GM12878 (cell line): ENCODE measurements at places on chromosomes 3 and 15. TPM values are rescaled to one million over a fixed set of nuclear protein-coding genes. Genes with fewer than 3 reads are reported as not detected.
A peak's percentile ranks its signal among the peaks of the same experiment; 100 is the strongest.

Gene GRIP2
- polyA plus RNA-seq = 0.03 TPM in 1 of 2 replicates, not detected in the other

DNA sequence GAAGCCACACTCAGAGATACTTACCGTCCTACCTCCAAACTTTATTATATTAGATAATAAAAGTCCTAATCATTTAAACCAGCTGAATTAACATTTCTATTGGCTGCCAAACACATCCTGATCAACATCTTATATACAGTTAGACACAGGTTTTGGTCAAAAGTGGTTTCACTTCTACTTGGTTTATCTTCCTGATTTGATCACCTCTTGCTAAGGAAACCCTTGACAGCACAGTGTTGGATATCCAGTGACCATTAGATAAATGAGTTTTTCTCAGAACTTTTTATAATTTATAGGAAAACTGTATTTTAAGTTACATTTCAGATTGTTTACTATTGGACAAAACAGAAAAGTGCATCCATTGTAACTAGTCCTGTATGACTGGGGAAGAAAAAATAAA is 198.4 kb upstream of the NR2F2 start:
- DNase-seq = no peak

- no peak for DNase-seq
Observed at GRCh38 chr15:40536501-40536900, 28.3 kb downstream of the CCDC32 start.

GRCh38 chr3:67033079-67033478 is 35.0 kb downstream of the KBTBD8 start:
- DNase-seq = no peak

GRCh38 chr3:97960551-97960950 is 11.7 kb downstream of the RIOX2 start:
- no peak for DNase-seq

DNA sequence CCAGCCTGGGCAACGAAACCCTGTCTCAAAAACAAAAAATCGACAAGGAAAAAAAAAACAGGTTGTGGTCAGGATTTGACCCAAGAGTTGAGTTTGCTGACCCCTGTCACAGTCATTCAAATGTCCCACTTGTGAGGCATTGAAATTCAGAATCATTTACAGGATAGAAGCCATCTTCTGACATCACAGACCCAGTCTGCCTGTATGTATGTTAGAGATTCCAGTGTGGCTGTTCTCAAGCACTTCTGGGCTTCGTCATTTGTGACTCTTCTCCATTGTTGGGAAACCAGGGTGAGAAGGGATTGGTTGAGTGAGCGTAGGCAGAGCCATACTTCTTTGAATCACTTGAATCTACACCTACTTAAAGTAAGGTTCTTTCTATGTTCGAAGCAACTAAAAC is 57.1 kb downstream of the LMLN start:
- no peak for DNase-seq

- DNase-seq = no peak
Observed at GRCh38 chr3:133893683-133894352, 1.9 kb downstream of the RAB6B start.

- no peak for DNase-seq
Observed at GRCh38 chr3:138450181-138450580, 15.8 kb downstream of the ESYT3 start.

Gene GOLGA8M
- polyA plus RNA-seq = not detected in 2 replicates

DNA sequence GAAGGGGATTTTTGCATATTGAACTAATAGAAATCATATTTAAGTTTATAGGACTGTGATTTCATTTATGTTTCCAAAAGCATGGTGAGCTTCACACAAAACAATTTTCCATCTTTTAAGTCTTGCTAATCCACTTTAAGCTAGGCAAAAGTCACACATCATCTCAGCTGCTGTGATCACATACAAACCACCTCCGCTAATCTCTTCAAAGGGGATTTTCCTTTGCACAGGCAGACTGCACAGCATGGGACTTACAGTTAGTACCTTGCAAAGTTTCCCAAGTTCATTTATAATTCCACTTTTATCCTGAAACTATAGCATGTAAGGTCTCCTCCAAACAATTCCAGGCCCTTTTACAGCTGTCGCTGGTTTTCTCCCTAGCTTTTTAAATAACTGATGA is 225.1 kb upstream of the CNTN3 start:
- no peak for DNase-seq

Gene WNT5A
- 0.09 and 0.20 TPM in 2 replicates for polyA plus RNA-seq

- DNase-seq = no peak
Observed at GRCh38 chr15:66401130-66402021, 14.7 kb downstream of the MAP2K1 start.

Gene GADL1
- not detected in 2 replicates for polyA plus RNA-seq

Gene C3orf20
- 0.39 and 0.56 TPM in 2 replicates for polyA plus RNA-seq

GRCh38 chr3:197591816-197592215 is 36.0 kb upstream of the BDH1 start:
- DNase-seq = no peak

GRCh38 chr3:50164984-50165909 is 10.1 kb downstream of the SEMA3F start:
- DNase-seq = no peak

DNA sequence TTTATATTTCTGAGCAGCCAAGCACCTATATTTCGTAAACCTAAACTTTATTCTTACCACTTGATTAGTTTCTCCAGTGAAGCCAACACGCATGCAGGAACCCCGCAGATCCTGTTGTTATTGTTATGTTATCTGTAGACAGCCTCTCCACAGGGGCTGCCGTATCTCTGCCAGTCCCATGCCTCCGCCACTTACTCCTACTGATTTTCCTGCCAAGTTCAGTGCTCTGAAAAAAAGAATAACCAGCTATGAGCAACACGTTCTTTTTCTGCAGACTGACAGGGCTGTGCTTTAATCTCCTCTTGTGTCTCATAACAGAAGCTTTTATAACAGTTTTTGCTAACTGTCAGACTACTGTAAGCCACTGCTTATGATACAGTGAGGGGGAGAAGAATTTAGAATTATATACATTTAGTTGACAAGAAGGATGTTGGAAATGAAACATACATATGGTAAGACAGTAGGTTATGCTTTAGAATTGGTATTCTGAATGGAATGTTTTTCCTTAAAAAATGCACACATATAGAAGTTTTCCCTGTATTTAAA is 347.4 kb downstream of the SI start:
- DNase-seq = no peak

Gene HRG
- polyA plus RNA-seq = not detected in 2 replicates

DNA sequence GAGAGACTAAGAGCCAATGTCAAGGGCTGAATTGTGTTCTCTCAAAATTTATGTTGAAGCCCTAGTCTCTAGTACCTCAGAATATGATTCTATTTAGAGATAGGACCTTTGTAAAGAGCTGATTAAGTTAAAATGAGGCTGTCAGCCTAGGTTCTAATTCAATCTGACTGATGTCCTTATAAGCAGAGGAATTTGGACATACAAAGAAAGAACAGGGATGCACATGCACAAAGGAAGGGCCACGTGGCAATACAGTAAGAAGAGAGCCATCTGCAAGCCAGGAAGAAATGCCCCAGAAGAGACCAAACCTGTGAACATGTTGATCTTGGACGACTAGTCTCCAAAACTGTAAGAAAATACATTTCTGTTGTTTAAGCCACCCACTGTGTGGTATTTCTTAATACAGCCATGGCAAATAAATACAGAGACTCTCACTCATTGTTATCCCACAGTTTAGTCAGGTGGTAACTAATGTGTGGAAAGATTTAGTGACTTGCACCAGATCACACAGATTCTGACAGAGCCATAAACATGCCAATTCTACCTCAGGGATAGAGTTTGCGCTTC is 652.2 kb downstream of the NAALADL2 start:
- no peak for DNase-seq

DNA sequence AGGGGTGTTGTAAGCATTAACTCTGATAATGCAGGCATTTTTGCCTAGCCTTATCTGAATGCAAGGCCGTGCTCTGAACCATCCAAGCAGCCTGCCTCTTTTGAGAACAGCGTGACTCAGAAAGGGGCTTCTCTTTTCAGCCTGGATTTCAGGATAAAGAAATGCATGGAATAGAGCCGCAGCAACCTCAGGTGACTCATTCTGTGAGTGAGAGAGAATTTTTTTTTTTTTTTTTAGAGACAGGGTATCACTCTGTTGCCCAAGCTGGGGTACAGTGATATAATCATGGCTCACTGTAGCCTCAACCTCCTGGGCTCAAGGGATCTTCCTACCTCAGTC is 20.6 kb upstream of the PDE8A start:
- no peak for DNase-seq

GRCh38 chr15:87943626-87944025 is 312.9 kb downstream of the NTRK3 start:
- no peak for DNase-seq

DNA sequence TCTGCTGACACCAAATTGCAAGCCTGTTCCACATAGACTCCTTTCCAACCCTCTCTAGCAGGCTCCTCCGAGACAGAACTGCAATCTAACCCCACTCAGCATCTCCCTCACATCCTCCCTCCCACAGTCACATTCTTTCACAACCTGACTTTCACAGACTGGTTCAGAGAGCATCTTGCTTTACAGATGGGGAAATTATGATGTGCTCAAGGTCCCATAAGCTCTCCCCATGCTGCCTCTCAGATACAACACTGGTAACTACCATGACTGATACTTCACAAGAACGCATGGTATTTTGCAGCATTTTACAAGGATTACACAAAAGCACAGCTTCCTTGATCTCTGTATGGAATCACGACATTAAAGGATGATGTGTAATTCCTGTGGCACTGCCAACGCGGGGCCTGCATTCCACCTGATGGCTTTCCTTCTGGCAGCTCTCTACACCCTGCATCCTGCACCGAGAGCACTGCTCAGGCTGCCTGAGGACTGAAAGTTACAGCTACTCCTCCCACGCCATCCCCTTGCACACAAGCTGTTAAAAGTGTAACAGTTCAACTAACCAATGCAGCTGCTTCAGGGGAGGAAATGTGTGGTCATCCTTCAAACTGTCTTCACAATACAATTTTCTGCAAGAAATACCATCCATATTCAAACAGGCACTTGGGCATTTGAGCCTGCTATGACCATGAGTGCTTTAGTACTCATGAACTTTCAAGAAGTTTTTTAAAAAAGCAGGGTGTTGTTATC is 27.6 kb downstream of the TBC1D2B start:
- DNase-seq = peak; percentile 68

GRCh38 chr3:9732080-9732739 is 675 bp downstream of the BRPF1 start:
- DNase-seq = no peak

DNA sequence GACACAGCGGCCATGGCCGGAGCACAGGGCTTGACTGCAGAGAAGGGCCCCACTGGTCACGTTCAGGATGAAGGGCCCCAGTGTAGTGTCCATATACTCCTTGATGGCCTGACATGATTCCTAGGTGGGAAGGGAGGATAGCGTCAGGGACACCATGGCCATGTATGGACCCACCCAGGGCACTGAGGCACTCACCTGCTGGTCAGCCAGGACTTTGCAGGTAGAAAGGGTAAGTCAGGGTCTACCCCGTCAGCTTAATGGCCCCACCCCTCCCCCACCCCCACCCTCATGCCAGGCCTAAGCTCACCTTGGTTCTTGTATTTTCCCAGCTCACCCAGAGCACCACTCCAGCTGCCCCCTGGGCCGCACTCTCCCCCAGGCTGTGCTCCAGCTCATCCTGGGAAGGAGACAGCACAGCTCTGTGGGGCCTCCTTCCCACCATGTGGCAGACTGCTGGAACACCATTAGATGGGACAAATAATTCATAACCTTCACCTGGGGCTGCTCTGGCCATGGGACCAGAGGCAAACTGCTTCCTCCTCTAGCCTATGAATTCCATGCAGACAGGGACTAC is 1.6 kb upstream of the HYAL3 start:
- no peak for DNase-seq

DNA sequence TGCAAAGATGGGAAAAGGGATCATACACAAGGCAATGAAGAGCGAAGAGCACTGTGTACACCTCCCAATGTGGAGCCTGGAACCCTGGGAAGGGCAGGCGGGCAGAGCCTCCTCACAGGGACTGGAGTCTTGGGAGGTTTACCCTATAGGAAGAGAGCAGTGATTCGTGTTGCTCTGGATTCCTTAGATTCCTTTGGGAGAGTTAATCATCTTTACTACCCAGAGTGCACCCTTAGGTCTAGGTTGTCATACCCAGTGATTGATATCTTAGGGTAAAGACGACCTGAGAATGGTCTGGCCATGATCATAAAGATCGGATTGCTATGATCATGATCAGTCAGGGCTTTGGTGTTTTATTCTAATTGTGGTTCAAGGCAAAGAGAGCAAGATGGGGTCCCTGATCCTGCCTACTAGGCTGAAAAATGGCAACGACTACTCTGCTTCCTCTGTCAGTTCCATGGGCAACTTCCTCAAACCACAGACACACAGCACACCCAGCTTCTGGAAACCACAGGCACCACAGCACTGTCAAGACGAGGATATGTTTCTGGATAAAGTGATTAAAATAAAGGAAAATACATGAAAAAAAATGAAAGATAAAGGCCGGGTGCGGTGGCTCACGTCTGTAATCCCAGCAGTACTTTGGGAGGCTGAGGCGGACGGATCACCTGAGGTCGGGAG is 20.4 kb upstream of the MAP6D1 start:
- DNase-seq = no peak

DNA sequence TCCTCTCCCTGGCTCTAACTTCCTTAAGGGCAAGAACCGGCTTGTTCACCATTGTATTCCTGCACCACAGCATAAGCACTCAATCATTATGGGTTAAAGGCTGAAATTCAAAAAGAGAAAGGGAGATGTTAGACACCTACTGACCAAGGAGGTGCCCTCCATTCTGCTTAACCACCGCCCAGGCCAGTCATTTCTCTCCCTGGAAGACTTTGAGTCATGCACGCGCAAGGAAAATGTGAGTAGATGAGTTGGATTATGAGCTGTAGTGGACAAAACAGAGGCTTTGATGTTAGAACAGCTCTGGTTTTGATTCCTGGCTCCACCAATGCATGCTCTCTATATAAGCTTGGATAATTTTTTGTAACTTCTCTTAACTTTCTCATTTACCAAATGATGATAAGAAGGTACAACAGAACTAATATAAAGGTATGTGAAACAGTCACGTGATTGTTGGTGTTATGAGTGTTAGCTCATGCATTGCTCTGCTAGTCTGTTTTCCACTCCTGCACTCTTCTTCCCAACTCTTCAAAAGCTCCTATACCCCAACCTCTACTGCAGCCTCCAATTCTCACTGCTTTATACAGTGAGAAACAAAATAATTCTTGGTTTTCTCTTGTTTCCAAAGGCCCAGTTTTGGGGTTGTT is 148.4 kb upstream of the ATP11B start:
- no peak for DNase-seq

GRCh38 chr15:35535365-35535916 is 10.5 kb downstream of the DPH6 start:
- no peak for DNase-seq

DNA sequence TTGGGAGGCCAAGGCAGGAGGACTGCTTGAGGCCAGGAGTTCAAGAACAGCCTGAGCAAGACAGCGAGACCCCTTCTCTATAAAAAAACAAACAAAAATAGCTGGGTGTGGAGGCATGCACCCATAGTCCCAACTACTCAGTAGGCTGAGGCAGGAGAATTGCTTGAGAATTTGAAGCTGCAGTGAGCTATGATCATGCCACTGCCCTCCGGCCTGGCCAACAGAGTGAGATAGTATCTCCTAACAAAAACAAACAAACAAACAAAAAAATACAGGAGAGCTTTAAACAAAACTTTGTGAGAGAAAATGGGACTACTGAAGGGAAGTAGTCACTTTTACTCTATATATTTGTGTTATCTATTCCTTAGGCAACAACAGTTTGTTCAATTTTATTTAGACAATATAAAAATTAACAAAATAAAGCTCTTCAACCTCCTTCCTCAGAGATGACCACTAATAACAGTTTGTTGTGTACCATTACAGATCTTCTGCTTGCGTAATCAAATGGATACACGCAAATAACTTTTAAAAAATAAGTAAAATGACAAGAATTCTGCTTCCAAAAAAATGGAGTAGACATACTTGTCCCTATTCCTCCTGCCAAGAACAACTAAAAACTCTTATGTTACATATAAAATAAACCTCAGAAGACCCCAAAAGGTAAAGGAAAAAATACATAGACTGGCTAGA is 17.4 kb downstream of the PHC3 start:
- DNase-seq = no peak
